ENCODE measurements at places on chromosomes 7 and 10.
A peak's percentile ranks its signal among the peaks of the same experiment; 100 is the strongest.

GRCh38 chr7:159137906-159138305 is 6.8 kb downstream of the VIPR2 start:
- DNase-seq = no peak

GRCh38 chr10:29735628-29736365 is 101.0 kb upstream of the SVIL start:
- peak; percentile 74 for DNase-seq

DNA sequence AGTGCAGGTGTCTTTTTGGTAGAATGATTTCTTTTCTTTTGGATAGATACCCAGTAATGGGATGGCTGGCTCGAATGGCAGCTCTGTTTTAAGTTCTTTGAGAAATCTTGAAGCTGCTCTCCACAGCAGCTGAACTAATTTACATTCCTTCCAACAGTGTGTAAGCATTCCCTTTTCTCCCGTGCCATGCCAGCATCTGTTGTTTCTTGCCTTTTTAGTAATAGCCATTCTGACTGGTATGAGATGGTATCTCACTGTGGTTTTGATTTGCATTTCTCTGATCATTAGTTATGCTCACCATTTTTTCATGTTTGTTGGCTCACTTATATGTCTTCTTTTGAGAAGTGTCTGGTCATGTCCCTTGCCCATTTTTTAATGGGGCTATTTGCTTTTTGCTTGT is 486.3 kb downstream of the GALNT17 start:
- DNase-seq = no peak

GRCh38 chr7:22896917-22897316 is 74.3 kb upstream of the TOMM7 start:
- no peak for DNase-seq

DNA sequence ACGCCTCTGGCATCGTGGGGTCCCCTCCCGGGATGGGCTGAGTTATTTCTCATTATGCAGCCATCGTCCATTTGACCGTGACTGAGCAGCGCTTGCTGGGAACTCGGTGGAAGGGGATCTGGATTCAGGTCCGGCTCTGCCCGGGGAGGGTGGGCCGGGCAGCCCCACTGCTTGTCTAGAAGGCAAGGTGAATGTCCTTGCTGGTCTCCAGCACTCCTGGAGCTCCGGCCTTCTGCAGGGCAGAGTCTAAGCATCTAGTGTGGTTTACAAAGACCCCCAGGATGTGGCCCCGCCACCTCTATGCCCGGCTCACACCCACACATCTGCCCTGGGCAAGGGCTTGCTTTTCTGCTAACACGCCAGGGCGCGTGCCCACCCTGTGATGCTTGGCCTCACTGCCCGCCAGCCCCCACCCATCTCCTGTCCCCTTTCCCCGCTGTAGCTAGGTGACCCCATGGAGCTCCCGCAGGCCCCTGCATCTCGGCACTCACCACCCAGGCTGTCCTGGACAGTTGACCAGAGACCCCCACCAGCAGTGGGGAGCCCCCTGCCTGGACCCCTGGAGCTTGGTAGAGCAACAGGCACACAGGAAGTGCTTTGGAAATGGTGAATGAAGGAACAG is 151.0 kb upstream of the CHST15 start:
- no peak for DNase-seq

DNA sequence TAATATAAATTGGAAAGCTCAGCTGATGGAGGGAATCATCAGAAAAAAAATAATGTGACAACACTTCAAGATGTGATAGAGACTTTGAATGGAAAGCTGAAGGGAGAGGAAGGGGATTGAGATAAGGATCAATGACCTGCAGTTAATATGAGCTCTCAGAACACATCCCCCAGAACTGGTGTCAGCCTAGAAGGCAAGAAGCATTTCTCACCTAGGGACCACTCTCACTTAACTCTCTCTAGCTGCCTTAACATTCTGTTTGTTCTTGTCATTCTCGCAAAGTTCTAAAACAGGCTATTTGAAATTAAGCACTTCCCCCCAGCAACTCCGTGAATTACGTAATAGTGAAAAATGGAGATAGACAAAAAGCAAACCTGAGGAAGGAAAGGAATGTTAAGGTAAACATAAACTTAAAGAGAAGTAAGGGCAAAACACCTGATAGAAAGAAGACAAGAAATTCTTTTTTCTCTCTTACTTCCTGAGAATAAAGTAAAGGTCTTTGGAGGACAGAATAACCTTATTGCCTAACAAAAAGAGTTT is 1.2 kb upstream of the MPP7 start:
- no peak for DNase-seq

GRCh38 chr7:132115028-132115427 is 461.2 kb downstream of the PLXNA4 start:
- no peak for DNase-seq

DNA sequence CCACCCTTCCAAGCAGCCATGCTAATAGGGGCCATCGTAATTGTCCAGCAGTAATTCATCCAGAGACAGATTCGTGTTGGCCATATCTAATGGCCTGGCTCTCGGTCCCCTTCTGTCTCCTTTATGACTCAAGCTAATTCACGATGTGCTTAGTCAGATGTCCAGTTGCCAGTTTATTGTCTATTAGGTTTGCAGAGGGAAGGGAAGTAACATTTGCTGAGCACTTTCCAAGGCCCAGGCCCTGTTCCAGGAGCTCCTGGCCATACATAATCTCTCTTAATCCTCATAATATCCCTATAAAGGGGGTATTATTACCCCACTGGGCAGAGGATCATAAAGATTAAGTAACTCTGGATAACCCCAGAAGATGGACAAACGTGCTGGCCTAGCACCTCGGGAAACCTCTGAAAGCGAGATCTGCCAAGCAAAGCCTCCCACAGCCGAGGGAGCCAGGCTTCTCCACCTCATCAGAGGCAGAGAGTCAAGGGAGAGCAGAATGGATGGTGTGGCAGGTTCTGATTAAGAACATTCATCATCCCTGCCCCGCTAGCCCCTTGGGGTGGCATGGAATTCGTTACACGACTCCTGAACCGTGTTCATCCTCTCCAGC is 153.7 kb downstream of the PLXNA4 start:
- DNase-seq = no peak

Data from activated T-helper 1 cell treated with Interleukin-2 at 50 U/mL for 16 hours (primary cell).